ENCODE measurements at places on chromosomes 7 and 10.

DNA sequence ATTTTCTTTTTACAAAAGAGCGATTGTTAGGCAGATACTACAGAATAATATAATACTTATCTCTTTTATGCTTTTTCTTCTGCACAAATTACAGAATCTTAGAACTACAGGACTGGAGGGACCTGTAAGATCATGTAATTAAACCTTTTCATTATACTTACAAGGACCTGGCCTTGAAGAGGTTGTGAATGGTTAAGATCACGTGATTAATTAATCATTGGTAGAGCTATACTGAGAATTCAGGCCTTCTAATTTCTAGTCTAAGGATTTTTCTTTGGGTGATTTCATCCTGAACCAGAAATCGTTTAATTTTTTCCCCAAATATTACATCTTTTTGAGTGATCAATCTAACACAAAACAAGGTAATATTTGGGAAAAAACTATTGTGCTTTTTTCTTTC, 163.8 kb upstream of the SLC26A5 start:
- DNase-seq, result no peak

DNA sequence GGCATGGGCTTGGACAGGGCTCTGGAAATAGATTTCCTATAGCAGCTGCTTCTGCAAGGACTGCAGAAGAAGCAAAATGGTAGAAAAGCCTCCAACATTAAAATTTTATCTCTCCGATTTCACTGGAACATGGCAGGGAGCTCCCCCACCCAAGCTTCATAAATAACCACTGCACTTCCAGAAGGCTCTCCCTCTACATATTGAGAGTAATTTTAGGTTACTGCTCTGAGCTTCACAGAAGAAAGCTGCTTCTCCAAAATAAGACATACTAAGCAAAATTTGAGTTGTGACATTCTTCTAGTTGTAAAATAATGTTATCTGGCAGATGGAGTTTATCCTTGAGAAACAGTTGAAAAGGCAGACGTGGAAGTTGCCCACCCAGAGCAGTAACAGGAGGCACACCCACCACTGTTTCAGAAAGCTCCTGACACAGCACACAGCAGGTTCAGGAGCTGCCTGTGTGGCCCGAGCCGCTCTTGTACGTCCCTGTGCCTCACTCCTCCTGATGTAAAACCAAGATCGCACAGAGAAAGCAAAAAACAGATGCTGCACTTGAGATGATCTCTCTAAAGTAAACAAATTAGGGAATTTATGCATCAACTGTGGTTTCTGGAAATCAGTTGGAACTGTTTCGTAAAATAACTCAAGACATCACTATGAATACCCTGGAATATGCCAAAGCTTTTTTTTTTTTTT, 621.0 kb downstream of the PARD3 start:
- DNase-seq, result no peak

- DNase-seq, result no peak
Measured at GRCh38 chr10:30963992-30964930, 67.4 kb downstream of the ZNF438 start.

DNA sequence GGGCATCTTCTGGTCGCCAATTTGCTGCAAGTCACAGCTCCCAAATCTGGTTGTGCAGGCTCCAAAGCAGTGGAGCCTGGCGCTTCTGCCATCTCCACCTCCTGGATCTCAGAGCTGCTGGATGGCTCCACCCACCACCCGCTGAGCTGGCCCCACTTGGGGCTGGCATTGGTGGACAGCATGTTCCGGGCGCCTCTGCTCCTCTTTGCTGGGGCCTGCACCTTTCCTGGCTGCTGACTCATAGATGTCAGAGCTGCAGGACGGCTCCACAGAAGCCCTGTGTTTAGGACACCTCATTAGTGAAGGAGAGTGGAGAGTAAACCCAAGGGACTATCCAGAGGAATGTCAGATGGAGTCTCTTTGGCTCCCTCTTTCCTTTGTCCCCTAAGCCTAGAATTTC, 27.4 kb downstream of the MAPK8 start:
- DNase-seq, result no peak

GRCh38 chr7:143355450-143356385, 6.8 kb downstream of the FAM131B start:
- no peak for DNase-seq

- DNase-seq, result no peak
Measured at GRCh38 chr10:129709627-129710509, 242.8 kb downstream of the MGMT start.

DNA sequence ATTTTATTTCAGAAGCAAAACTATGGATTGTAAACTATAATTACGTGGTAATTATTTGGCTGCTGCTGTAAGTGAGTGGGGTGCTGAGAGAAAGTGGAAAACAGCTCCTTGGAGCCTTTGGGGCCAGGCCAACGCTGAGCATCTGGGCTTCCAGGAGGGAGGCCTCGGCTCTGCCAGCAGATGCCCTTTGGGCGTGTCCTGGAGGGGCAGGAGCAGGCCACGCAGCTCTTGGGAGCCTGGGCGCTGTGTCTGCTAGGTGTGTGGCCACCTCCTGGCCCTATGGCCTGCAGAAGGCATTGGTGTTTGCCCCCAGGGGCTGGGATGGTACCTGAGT, 423.3 kb downstream of the GLRX3 start:
- no peak for DNase-seq

DNA sequence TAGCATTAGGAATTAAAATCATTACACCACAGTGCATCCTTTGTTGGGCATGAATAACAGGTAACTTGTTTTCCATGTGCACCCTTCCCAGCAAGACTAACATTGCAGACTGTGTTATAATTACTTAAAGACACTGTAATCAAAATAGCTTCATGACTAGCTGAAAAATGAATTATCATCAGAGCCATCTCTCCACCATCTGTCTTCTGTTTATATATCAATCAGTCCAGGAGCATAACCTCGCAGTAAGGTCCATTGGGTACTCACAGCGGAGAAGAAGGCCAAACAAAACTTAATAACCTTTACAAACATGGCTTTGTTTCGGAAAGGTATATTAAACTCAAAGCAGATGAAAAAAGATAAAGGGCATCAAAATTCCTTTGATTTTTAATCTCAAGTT, 90.6 kb downstream of the ODAD2 start:
- DNase-seq, result no peak

- DNase-seq, result no peak
Measured at GRCh38 chr10:123470336-123470921, 195.7 kb upstream of the GPR26 start.

DNA sequence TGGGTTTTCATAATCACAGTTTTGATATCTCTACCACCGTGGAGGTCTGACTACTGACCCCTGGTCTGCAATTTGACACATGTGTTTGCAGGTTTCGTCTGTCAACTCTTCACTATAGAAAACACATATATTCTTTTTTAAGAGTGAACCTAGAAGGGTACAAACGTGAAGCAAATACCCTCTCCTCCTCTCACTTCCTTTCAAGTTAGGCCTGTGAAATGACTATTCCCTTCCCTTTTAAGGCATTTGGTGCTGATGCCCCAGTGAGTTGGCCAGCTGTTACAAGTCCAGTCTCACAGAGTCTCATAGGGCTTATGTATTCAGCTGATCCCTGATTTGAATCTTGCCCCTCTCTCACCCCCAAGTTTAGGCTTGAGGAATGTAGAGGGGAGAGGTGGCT, 742.0 kb upstream of the IGFBP3 start:
- DNase-seq, result no peak

DNA sequence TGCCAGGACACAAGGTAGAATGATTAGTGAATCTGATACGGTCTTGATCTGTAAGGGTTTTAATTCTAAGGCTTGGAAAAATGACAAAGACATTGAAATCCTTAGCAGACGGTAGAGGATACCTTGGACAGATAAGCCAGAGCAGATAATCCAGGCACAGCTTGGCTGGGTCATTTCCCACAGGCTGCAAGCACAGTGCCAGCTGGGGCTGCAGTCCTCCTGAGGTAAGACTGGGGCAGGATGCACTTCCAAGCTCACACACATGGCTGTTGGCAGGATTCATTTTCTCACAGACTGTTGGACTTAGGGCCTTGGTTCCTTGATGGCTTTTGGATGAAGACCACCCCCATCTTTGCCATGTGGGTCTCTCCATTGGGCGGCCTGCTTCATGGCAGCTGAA, 63.2 kb upstream of the BMPER start:
- no peak for DNase-seq

- DNase-seq, result peak; percentile 80
Measured at GRCh38 chr7:25851332-25852210, 300.4 kb upstream of the NFE2L3 start.

- DNase-seq, result peak; percentile 19
Measured at GRCh38 chr10:86757113-86757972, 924 bp downstream of the BMPR1A start.

DNA sequence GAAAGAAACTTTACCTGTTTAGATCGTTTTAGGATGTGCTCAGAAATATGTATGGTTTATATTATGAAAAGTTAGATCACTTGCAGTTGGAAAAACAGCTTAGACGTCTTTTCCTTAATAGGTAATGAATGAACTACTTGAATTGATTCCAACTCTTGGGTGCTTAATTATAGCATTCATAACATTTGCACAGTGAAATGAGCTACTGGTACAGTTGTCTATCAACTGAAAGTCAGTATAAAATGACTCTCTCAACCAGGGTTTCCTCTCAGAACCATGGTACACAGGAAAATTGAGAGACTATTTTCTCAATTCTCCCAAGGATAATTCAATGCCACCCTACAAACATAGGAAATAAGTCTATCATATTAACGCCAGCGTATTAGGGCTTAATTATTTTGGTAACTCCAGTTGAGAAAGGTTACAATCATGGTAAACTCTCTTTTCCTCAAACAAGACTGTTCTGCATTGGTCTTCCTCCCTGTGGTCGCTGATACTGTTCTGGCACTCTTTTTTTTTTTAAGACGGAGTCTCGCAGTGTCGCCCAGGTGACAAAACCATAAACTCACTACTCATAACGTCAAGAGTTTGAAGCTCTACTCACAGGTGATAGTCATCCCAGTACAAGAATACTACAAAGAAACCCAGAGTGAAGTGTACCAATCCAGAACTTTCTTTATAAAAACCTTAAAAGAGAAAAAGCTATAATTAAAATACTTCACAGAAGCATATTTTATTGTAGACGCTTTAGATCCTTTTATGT, 2.0 kb downstream of the ANLN start:
- no peak for DNase-seq

GRCh38 chr7:69640216-69640615, 41.9 kb downstream of the AUTS2 start:
- DNase-seq, result no peak

Measured in activated CD4-positive, alpha-beta T cell treated with anti-CD3 and anti-CD28 coated beads, Interleukin-2, amount 50 U/mL, for 48 hours (primary cell).